ENCODE measurements at places on chromosomes 4 and X. TPM values are rescaled to one million over a fixed set of nuclear protein-coding genes. Genes with fewer than 3 reads are reported as not detected.

The ASMT gene
- polyA plus RNA-seq = not detected

The RIBC1 gene
- polyA plus RNA-seq = 1.7 TPM

The CABS1 gene
- not detected for polyA plus RNA-seq

The NUDT11 gene
- polyA plus RNA-seq = 1.1 TPM

The GPAT3 gene
- polyA plus RNA-seq = 4.0 TPM

The ARX gene
- 0.76 TPM for polyA plus RNA-seq

The MYOZ2 gene
- polyA plus RNA-seq = 0.44 TPM

The LDB2 gene
- 7.5 TPM for polyA plus RNA-seq

The PSAPL1 gene
- 7.0 TPM for polyA plus RNA-seq

The CLGN gene
- polyA plus RNA-seq = not detected

The XPNPEP2 gene
- 0.92 TPM for polyA plus RNA-seq

The LGI2 gene
- polyA plus RNA-seq = 0.31 TPM

The FHIP1A gene
- 1.00 TPM for polyA plus RNA-seq

The FAM47E gene
- polyA plus RNA-seq = 6.5 TPM

The FGF2 gene
- polyA plus RNA-seq = 3.5 TPM

The PAGE5 gene
- polyA plus RNA-seq = not detected

The TMEM31 gene
- polyA plus RNA-seq = not detected

GRCh38 chr4:147836807-147837206 is 104.9 kb downstream of the ARHGAP10 start:
- no peak overlapping the region for H3K4me3 ChIP-seq
- no peaks in the 10 kb centered on the region for H3K27me3 ChIP-seq
- H3K4me1 ChIP-seq = peaks cover 38% of the 10 kb centered on the region
- peak overlapping the region; percentile 89 for H3K27ac ChIP-seq

- H3K4me3 ChIP-seq = no peak overlapping the region
- no peak for DNase-seq
- H3K36me3 ChIP-seq = no peaks in the 10 kb centered on the region
- no peak overlapping the region for H3K27ac ChIP-seq
- H3K4me1 ChIP-seq = no peaks in the 10 kb centered on the region
These were observed 16.7 kb upstream of the LHFPL1 start for GRCh38 chrX:112696481-112696880.

- peaks cover 6% of the 10 kb centered on the region for H3K27me3 ChIP-seq
- no peaks in the 10 kb centered on the region for H3K4me1 ChIP-seq
- no peak overlapping the region for H3K27ac ChIP-seq
- no peak for DNase-seq
- H3K4me3 ChIP-seq = no peak overlapping the region
These were observed 119.8 kb downstream of the GUCY2F start for GRCh38 chrX:109362101-109362500.

DNA sequence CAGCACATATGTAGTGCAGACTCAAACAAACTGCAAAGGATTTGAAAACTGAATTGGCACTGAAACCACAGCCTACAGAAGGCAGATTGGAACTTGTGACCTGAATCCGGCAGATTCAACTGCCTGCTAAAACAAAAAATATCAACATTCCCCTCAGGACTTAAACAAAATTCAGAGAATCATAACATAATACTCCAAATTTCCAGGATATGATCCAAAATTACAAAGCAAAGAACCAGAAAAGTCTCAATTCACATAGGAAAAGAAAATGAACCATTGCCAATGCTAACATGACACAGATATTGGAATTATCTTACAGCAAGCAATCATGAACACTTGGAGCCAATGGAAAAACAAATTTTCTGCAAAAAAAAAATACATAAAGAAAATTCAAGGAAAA is 250.4 kb downstream of the PRDM5 start:
- no peaks in the 10 kb centered on the region for H3K36me3 ChIP-seq
- no peak overlapping the region for H3K4me3 ChIP-seq

GRCh38 chr4:166222271-166222670 is 349.2 kb downstream of the TLL1 start:
- no peaks in the 10 kb centered on the region for H3K27me3 ChIP-seq
- no peak for DNase-seq
- H3K36me3 ChIP-seq = no peaks in the 10 kb centered on the region
- no peak overlapping the region for H3K27ac ChIP-seq

DNA sequence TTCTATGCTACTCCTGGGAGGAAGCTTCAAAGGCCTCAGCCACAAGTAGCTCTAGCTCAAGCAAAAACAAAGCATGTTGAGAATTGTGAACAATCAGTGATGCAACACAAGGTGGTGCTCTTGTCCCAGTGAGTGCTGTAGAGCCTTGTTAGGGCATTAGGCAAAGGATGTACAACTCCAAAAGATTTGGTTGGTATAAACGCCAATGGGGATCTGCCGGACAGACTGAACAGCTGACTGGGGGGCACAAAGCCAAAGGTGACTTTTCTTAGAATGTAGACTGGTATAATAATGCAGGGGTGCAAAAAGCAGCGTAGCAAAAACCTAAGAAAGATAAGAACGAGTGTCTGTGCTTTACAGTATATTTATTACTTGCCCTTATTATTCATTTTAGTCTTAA is 62.6 kb upstream of the ALB start:
- no peak overlapping the region for H3K27ac ChIP-seq
- no peaks in the 10 kb centered on the region for H3K4me1 ChIP-seq
- H3K36me3 ChIP-seq = no peaks in the 10 kb centered on the region
- H3K27me3 ChIP-seq = no peaks in the 10 kb centered on the region
- H3K4me3 ChIP-seq = no peak overlapping the region

GRCh38 chr4:73984736-73985527 is 3.1 kb downstream of the PPBP start:
- H3K27me3 ChIP-seq = peaks cover 3% of the 10 kb centered on the region
- H3K36me3 ChIP-seq = no peaks in the 10 kb centered on the region
- no peak for DNase-seq
- no peak overlapping the region for H3K4me3 ChIP-seq
- H3K4me1 ChIP-seq = peaks cover 8% of the 10 kb centered on the region
- no peak overlapping the region for H3K27ac ChIP-seq

GRCh38 chr4:10960389-10960788 is 275.8 kb upstream of the CLNK start:
- H3K27me3 ChIP-seq = no peaks in the 10 kb centered on the region
- H3K4me1 ChIP-seq = no peaks in the 10 kb centered on the region
- no peaks in the 10 kb centered on the region for H3K36me3 ChIP-seq
- no peak overlapping the region for H3K4me3 ChIP-seq

DNA sequence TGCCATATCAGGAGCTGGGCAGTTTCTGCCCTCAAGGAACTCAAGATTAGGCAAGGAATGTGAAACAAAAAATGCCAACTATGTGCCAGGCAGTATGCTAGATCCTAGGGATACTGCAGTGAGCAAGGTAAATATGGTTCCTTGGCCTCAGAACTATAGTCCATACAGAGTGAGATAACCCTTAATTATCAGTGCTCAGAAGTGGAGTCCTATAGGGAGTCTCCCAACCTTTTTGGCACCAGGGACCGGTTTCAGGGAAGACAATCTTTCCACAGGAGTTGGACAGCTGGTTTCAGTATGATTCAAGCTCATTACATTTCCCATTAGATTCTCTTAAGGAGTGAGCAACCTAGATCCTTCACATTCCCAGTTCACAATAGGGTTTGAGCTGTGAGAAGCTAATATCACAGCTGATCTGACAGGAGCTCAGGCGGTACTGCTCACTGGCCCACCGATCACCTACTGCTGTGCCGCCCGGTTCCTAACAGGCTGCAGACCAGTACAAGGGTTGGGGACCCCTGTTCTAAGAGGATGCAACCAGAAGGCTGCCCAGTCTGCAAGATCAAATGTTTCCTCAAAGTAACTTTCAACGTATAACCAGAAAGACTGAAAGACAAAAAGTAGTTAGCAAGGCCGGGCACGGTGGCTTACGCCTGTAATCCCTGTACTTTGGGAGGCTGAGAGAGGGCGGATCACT is 1.7 kb upstream of the SRP72 start:
- H3K4me3 ChIP-seq = peak overlapping the region; percentile 97
- no peaks in the 10 kb centered on the region for H3K36me3 ChIP-seq
- no peak overlapping the region for H3K27ac ChIP-seq
- H3K27me3 ChIP-seq = no peaks in the 10 kb centered on the region

GRCh38 chr4:100574607-100575006 is 56.8 kb upstream of the EMCN start:
- no peak overlapping the region for H3K27ac ChIP-seq
- H3K4me3 ChIP-seq = no peak overlapping the region
- H3K4me1 ChIP-seq = no peaks in the 10 kb centered on the region
- DNase-seq = no peak
- H3K27me3 ChIP-seq = no peaks in the 10 kb centered on the region
- no peaks in the 10 kb centered on the region for H3K36me3 ChIP-seq

GRCh38 chr4:2049811-2050210 is 9.3 kb upstream of the NAT8L start:
- no peak overlapping the region for H3K27ac ChIP-seq
- H3K4me1 ChIP-seq = no peaks in the 10 kb centered on the region
- no peak overlapping the region for H3K4me3 ChIP-seq
- H3K36me3 ChIP-seq = no peaks in the 10 kb centered on the region
- no peak for DNase-seq

GRCh38 chr4:105548483-105548882 is 3.9 kb upstream of the ARHGEF38 start:
- no peaks in the 10 kb centered on the region for H3K27me3 ChIP-seq
- no peak overlapping the region for H3K4me3 ChIP-seq
- H3K36me3 ChIP-seq = no peaks in the 10 kb centered on the region
- no peak overlapping the region for H3K27ac ChIP-seq
- no peak for DNase-seq

GRCh38 chr4:113760094-113760794 is 1.3 kb downstream of the CAMK2D start:
- H3K4me3 ChIP-seq = peak overlapping the region; percentile 78
- DNase-seq = peak; percentile 32
- peak overlapping the region; percentile 99 for H3K27ac ChIP-seq
- no peaks in the 10 kb centered on the region for H3K27me3 ChIP-seq
- H3K36me3 ChIP-seq = no peaks in the 10 kb centered on the region
- H3K4me1 ChIP-seq = peaks cover 49% of the 10 kb centered on the region

DNA sequence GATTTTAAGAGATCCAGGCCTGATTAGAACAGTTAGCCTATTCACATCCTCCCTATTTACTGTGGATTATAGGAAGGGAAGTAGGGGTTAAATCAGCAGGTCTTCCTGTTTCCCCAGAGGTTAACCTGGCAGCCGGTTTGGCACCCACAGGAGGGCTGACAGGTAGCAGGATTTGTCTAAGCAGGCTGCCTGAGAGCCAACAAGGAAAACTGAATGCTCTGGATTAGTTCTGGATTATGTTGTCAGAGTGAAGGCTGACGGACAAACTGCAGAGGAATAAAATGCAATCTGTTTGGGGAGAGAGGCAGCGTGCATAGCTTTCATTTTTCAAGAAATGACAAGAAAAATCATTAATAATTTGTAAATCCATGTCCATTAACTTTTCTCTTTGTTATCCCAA is 397.1 kb upstream of the FAM241A start:
- no peak for DNase-seq
- no peak overlapping the region for H3K4me3 ChIP-seq
- H3K27ac ChIP-seq = no peak overlapping the region
- no peaks in the 10 kb centered on the region for H3K4me1 ChIP-seq
- no peaks in the 10 kb centered on the region for H3K27me3 ChIP-seq
- H3K36me3 ChIP-seq = no peaks in the 10 kb centered on the region

DNA sequence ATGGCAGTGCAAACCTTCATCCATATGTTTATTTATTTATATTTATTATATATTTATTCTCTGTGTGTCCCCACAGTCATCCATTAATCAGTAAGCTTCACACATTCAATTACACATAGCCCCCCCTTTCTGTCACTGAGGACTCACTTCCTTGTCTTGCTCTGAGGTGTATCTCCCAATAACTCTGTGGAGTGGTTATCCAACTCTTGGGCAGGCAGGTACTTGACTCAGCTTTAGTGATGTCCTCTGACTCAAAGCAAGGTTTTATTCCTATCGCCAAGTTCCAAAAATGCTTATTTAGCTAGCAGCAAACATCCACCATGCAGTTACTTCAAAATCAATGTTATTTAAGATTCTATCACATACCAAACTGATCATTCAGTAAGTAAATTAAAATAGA is 25.2 kb upstream of the NDP start:
- no peak overlapping the region for H3K4me3 ChIP-seq
- H3K27ac ChIP-seq = no peak overlapping the region
- DNase-seq = no peak
- no peaks in the 10 kb centered on the region for H3K36me3 ChIP-seq

DNA sequence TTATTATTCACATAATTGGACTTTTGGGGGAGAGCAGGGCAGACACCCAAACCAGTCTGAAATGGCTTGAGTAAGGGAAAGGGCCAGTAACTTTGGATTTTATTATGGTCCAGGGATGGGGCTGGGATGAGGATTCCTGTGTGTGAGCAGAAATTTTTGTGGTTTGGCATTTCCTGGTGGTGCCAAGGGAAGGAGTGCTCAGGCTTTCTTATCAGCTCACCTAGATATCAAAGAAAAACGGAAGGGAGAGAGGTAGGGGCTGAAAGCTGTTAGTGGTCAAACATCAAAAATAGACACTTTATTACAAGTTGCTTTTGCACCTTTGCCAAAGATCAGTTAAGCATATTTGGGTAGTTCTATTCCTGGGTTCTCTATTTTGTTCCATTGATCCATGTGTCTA is 128.5 kb upstream of the DIPK2B start:
- H3K27me3 ChIP-seq = no peaks in the 10 kb centered on the region
- no peak for DNase-seq
- no peak overlapping the region for H3K4me3 ChIP-seq
- no peaks in the 10 kb centered on the region for H3K36me3 ChIP-seq
- H3K27ac ChIP-seq = no peak overlapping the region

- H3K36me3 ChIP-seq = no peaks in the 10 kb centered on the region
- H3K4me3 ChIP-seq = no peak overlapping the region
- no peaks in the 10 kb centered on the region for H3K27me3 ChIP-seq
- no peaks in the 10 kb centered on the region for H3K4me1 ChIP-seq
- no peak overlapping the region for H3K27ac ChIP-seq
These were observed 2325.2 kb downstream of the PCDH7 start for GRCh38 chr4:33045334-33045733.

DNA sequence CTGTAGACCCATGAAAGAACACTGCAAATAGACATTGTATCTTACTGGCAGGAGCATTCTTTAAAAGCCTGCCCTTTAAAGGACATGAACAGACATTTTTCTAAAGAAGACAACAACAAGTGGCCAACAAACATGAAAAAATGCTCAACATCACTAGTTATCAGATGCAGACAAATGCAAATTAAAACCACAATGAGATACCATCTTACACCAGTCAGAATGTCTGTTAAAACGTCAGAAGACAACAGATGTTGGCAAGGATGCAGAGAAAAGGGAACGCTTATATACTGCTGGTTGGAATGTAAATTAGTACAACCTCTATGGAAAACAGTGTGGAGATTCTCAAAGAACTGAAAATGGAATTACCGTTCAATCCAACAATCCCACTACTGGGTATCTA is 77.2 kb downstream of the ATP10D start:
- H3K27ac ChIP-seq = no peak overlapping the region
- H3K4me3 ChIP-seq = no peak overlapping the region
- no peaks in the 10 kb centered on the region for H3K27me3 ChIP-seq
- H3K36me3 ChIP-seq = peaks cover 4% of the 10 kb centered on the region
- DNase-seq = no peak

GRCh38 chr4:155666344-155667221 is at the start of gene GUCY1A1:
TSS of gene GUCY1A1 (plus strand) at chr4:155666848. CDS start at chr4:155696868, 30,020 bp downstream.
- peaks cover 17% of the 10 kb centered on the region for H3K4me1 ChIP-seq
- H3K36me3 ChIP-seq = no peaks in the 10 kb centered on the region
- DNase-seq = no peak
- peaks cover 24% of the 10 kb centered on the region for H3K27me3 ChIP-seq
- H3K27ac ChIP-seq = peak within 1 kb of the TSS; percentile 81
- peak within 1 kb of the TSS; percentile 69 for H3K4me3 ChIP-seq

GRCh38 chr4:120919358-120919757 is 3.2 kb downstream of the PRDM5 start:
- no peak overlapping the region for H3K27ac ChIP-seq
- no peaks in the 10 kb centered on the region for H3K4me1 ChIP-seq
- no peak overlapping the region for H3K4me3 ChIP-seq
- no peaks in the 10 kb centered on the region for H3K36me3 ChIP-seq

- DNase-seq = no peak
- no peaks in the 10 kb centered on the region for H3K27me3 ChIP-seq
- H3K36me3 ChIP-seq = no peaks in the 10 kb centered on the region
- H3K27ac ChIP-seq = no peak overlapping the region
These were observed 352.0 kb downstream of the TRAM1L1 start for GRCh38 chr4:116733370-116733769.

Data from stomach (tissue), 19 donors.